ENCODE measurements at places on chromosomes 12 and 14.

DNA sequence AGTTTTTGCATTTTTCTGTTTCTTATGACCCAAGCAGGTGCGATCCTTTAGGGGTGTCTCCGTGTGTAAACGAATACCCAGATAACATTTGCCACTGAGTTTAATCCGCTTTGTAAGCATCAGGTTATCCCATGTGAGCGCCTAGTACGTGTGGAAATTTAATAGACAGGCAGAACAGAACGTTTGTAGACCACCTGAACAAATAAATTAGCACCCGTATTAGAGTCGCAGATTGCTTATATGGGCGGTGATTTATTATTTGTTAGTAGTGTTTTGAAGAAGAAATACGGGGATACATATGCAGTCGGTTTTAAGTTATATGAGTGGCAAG lies 325 bp downstream of the C12orf60 start:
- no peak for DNase-seq

DNA sequence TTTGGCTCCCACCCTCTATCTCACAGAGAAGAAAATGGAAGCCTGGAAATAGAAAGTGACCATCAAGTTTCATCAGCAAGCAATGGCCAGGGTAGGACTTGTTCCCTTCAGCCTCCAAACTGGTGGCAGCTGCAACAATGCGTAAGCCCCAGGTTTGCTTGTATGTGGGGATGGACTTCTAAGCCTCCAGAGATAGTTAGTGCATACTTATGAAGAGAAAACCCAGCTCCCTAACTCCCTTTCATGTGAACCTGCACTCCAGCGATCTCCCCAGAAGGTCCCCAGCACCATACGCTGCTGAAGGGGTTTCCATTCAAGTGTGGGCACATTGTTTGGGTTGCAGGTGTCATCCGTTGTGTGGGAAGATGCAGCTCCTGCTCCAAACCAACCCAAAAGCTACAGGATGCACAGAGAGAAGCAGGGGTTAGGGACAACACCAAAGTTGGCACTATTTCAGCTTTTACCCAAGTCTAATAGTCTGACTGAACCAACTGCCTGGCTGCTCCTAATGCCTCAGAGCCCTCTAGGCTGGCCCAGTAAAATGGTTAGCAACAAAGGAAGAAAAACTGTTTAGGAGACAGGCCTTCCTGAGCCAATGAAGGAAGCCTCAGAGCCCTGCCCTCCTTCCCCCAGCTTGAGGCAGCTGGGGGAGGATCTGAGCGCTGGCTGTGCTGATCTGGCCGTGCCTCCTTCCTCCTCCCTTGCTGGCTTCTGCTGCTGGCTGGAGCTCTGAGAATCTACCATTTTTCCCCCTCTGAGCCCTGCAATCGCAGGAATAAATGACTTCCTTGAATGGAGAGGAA lies 12.3 kb downstream of the ZFP36L1 start:
- no peak for DNase-seq

DNA sequence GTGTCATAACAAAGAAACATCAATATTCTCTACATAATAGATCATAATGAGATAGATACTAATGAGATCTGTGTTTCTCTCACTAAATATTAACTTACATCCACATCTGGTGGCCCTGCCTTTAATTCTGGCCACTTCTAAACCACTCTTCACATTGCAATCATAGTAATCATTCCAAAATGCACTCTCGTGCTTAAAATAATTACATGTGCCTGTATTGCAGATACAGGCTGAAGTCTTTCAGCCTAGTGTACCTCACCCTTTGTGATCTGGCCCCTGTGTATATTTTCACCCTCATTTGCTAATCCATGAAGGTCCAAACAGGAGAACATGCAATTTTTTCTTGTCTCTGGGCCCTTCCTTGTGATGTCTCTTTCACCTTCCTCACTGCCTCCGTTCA lies 108.0 kb downstream of the LIN7A start:
- no peak for DNase-seq

- no peak for DNase-seq
Measured at GRCh38 chr12:64900540-64900939, 76.1 kb downstream of the TBC1D30 start.

GRCh38 chr12:7175493-7175892 lies 14.0 kb upstream of the PEX5 start:
- DNase-seq: no peak

DNA sequence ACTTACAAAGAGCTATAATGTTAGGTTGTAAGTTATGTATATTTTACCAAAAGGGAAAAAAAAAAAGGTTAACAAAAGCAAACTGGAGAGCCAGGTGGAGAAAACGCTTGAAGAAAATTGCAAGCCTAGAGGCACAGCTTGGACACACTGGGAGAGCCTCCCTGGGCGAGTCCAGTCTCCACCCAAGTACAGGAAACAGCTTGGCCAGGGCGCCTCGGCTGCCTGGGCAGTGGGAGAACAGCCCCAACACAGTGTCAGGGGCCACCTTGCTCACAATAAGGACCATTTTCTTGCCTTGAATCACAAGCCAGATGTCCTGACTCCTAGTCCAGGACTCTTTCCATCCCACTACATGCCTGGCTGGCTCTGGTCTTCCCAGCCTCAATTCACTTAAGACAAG lies 33.3 kb downstream of the TTC7B start:
- no peak for DNase-seq

GRCh38 chr12:75721796-75722195 lies 210.4 kb upstream of the KRR1 start:
- no peak for DNase-seq

DNA sequence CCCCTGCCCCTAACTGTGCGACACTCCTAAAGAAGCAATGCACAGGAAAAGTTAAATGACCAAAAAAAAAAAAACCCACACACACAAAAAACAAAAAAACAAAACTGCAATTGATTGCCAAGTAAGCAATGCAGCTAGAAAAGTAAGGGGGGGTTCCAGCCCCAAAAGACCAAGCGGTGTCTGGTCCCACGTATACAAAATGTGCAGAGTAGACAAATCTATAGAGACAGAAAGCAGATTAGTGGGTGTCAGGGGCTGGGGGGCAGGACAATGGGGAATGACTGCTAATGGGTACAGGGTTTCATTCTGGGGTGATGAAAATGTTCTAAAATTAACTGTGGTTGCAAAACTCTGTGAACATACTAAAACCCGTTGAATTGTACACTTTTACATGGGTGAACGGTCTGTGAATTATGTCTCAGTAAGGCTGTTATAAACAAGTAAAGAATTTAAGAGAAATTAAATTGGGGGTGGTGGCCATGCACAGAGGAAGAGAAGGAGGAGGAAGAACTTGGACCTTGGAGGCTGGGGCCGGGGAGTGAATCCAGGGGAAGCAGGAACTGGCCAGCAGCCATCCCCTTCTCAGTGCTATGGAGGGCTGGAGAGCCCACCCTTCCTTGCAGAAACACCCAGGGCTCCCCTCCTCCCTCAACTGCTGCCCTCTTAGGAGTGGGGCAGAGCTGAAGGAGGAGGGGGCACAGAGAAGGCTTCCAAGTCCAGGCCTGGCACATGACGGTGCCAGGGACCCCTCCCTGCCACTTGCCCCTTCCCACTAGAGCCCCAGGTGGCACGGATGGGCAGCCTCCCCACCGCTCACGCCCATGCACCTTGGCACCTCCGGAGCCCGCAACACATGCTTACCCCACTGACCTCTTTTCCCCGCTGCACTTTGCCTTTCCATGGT lies 45.4 kb downstream of the KDM2B start:
- DNase-seq: no peak

- DNase-seq: no peak
Measured at GRCh38 chr12:124464830-124465229, 102.6 kb downstream of the NCOR2 start.

DNA sequence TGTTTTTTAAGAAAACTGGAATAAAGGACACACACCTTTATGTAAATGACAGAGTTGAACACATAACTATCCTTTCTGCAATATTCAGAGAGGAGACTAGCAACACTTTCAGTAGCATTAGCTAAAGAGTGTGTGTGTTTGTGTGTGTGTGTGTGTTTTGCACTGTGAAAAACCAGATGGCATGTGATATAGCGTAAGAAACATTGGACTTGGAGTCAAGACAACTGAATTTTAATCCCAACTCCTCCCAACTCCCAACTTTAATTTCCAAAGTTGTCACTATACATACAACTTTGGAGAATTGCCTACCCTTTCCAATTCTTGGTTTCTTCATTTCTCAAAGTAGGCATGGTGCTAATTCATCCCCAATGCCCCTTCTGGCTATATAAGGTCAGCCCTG lies 347.8 kb downstream of the KCNH5 start:
- DNase-seq: no peak

- DNase-seq: no peak
Measured at GRCh38 chr12:58034311-58034710, 92.9 kb downstream of the ATP23 start.

DNA sequence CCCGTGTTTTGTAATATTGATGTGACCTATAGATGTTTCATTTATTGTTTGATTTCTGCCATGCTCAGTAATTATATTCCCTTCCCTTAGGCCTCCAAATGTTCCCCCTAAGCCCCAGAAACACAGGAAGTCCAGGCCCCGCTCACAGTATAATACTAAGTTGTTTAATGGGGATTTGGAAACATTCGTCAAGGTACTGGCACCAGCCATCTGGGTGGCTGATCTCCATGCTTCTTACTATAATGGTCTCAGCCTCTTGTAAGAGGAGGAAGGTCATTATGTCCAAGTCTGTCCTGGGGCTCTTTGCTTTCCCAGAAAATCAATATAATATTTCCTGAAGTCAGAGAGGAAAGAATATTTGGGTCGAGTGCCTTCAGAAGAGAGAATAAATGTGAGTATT lies 130.9 kb downstream of the KICS2 start:
- DNase-seq: no peak

- no peak for DNase-seq
Measured at GRCh38 chr12:50507930-50508329, 3.1 kb downstream of the DIP2B start.

DNA sequence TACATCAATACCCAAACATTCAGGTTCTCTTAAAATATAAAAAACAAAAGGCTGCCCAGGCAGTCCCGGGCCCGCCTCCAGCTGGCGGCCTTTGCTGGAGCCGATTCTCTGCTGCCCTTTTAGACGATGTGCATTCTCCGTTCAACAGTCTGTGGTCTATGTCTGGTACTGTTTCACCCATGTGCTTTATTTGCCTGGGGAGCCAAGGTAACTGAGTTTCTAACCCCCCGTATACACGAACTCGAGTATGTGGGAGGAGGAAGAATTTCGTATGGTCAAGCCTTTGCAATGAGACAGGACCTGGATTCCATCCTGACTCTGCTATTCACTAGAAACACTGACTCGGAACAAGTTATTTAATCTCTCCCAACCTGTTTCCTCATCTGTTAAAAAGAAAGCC lies 54.1 kb upstream of the GPR68 start:
- no peak for DNase-seq

DNA sequence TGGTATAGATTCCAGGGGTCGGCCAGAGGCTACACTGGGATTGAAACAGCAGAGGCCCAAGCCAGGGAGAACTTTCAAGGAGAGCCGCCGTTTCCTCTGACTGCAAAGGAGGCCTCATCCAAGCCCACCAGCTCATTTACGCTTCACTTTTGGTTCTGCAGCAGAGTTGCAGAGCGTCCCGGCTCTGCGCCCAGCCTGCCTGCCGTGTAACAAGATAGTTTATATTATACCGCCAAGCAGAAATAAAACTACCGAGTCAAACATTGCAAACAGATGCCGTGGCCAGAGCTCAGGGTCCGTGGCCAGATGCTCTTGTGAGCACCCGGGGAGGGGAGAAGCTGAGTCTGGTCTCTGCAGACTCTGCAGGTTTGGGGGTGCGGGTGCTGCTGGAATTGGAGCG lies 60.7 kb upstream of the TBX3 start:
- DNase-seq: no peak
